ENCODE measurements at places on chromosomes 2 and 18.

- DNase-seq, result no peak
These were observed 74.2 kb downstream of the HS1BP3 start for GRCh38 chr2:20576598-20577115.

DNA sequence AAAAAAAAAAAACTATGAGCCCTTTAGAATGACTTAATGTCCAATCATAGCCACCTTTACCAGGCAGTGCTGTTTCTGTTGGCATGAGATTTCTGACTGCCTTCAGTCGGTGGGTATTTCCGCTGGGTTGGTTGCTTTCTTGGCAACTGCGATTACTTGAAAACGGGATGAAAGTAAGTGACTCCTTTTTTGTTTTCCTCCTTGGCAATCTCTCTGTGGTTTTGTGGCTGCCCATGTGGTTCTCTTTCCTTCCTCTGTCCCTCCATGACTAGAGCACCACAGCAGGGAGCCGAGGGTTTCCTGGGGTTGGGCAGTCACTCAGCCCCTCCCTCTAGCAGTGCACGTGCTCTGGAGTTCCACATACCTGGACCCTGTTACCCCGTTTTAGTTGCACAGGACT lies 112.1 kb downstream of the KLHL29 start:
- DNase-seq, result no peak

- DNase-seq, result peak; percentile 11
These were observed 33.7 kb downstream of the YES1 start for GRCh38 chr18:778194-778927.

- no peak for DNase-seq
These were observed 635.5 kb downstream of the ARHGAP15 start for GRCh38 chr2:143764706-143765105.

DNA sequence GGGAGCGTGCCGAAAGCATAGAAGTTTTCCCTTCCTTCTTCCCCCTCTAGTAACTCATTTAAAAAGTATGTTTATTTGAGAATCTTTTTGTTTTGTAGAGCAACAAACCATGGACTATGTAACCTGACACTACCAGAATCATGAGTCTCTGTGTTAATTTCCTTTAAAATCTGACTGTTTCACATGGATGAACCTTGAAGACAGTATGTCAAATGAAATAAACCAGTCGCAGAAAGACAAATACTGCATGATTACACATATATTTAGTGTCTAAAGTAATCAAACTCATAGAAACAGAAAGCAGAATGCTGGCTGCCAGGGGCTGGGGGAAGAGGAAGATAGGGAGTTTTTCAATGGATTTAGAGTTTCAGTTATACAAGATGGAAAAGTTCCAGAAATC lies 32.3 kb downstream of the PTPN2 start:
- DNase-seq, result no peak

DNA sequence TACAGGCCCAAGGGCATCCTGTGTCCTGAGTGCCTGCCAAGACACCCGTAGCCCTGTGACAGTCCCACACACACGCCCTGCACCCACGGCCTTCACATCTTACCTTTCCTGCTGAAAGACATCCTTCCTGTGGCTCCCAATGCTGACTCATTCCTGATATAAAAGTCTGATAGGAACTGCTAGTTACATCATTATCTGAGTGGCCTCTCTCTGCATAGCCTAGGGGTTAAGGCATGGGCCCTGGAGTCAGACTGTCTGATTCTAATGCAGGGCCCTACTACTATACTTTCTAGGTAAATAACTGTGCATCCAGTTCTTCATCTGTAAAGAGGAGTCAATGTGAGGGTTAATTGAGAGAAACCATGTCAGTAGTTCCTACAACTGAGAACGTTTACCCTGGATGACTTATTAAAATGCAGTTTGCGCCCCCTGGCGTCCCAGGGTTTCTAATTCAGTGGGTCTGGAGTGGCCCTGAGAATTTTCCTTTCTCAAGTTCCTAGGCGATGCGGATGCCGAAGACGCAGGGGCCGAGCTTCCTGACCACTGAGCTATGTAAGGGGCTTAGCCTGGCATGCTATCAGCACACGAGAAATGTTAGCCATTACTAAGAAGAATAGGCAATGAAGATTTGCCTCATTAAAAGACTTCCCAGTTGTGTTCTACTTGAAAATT lies 6.0 kb upstream of the GPR45 start:
- DNase-seq, result peak; percentile 78

GRCh38 chr2:49979421-49979820 lies 825.1 kb upstream of the FSHR start:
- no peak for DNase-seq

DNA sequence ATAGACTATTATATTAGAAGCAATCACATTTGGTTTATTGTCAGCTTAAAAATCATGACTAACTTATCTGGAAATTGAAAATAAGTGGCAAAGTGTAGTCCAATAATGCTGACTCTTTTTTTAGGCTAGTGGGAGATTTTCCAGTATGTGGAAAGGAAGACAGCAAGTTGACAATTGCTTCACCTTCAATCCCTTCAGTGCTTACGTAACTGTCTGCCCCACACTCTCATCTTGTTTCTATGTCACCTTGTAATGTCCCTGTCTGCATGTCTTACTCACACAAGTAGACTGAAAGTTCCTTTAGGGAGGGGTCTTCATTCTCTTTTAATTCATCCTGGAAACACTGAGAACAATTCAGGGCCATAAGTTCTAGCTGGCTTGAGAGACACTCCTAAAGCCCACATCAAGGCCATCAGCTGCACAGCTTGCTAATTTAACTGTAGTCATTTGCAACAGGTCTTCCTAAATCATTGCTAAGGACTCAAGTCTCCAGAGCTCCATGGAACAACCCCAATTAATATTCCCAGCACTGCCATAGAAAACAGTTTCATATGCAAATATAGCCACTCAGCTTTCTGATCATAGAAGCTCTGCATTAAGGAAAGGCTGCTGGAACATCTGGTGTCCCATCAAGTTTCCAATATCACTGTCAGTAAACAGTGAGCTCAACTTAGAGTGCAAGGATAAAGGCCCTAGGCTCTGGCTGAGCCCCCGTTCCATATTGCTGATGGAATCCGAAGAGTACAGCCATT lies 230.5 kb downstream of the ETAA1 start:
- DNase-seq, result no peak

DNA sequence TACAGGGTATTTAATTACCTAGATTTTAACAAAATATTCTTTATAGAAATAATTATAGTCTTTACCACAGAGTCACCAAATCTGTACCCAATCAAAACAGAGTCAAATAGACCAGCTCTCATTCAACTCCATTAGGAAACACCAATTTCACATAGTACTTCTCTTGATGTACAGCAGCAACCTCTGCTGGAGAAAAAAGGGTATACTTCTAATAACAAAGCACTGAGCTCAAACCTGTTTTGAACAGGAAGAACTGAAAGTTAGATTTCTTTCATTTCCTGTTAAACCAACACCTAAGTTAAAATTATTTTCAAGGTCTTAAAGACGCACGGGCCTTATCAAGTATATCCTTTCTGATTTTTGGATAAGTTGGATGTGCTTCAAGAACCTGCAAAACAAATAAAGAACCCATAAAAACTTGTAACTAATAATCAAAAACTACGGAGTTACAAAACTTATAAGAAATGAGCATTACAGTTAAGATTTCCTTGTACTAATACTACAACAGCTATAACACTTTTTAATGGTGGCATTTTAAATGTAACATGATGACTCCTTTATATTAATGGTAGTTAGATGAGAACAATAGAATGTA lies 79.0 kb downstream of the TTC21B start:
- DNase-seq, result peak; percentile 56

DNA sequence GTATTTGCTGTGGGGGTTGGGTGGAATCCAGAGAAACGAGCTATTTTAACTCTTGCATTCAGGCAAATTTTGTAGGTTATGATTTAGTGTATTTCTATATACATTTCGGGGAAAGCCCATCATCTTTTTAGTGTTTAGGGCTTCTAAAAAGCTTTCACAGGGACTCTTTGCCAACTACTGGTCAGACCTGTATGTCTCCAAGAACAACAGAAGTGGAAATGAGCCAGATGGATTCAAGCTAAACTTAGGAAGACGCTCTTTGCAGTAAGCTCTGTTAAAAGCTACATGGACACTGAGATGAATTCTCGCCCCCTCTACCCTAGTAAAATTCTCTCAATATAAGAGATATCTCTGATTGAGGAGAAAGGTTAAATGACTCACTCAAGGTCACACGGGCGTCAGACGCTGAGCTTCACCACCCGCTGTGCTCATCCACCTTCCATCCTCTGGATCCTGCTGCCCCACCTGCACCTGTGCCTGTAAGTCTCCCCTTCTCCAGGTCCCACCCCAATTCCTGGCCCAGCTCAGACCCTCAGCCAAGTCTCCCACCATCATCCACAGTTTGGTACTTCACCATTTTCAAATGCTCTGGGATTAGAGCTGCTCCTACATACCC lies 85.6 kb downstream of the MARCHF4 start:
- no peak for DNase-seq

- no peak for DNase-seq
These were observed 5.8 kb upstream of the PSD4 start for GRCh38 chr2:113167962-113168340.

DNA sequence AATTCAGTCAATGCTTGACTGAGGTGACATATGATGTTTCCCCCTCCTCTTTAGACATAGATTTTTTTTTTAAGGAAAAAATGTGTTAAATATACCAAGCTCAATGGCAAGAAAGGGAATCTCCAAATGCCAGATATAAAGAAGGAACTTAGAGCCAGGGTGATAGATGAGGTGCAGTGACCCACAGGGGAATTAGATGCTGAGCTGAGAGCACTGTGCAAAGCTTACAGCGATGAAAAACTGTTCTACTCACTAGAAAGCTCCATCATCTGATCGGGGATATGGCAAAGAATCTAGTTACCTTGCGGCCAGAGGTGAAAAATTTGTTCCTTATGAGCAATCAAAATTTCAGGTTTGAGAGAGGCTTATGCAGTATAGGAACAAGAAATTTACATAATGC lies 150.9 kb upstream of the ZFP36L2 start:
- DNase-seq, result no peak

GRCh38 chr2:44656460-44656859 lies 285.0 kb upstream of the SIX3 start:
- no peak for DNase-seq

- no peak for DNase-seq
These were observed 67.1 kb downstream of the ITGB1BP1 start for GRCh38 chr2:9356261-9356660.

GRCh38 chr2:203804070-203804469 lies 63.5 kb upstream of the CTLA4 start:
- DNase-seq, result no peak

DNA sequence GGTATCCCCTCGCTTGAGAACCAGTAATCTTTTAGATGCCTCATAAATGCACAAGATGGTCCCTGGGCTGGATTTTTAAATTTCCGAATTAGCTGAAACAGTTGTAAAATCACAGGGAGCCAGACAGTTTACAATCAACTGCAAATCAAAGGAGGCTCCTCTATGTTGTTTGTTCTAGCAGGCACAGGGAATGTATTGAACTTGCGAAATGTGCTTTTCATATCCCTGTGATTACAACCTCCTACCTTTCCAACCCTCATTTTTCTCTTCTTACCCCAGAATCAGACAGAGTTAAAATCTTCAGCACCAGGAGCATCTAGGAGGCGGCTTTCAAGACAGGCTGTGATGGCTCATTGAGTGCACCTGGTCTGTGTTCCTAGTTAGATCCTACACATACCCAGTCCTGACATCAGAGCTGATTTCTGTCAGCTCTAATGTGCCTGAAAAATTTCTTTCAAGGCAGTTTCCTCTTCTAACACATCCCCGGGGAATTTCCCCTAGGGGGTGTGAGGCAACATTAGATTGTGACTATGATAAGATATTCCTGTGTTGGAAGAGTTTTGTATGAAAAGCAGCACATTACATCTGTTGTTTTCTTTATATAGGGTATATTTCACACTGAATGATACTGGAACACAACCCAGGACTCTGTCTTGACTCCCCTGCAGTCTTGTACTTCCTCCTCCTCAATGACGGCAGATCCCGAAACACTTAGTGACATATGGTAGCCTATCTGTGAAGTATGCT lies 17.9 kb upstream of the CAVIN2 start:
- DNase-seq, result no peak
